Smooth muscle cell of the brain vasculature (primary cell): ENCODE measurements at places on chromosomes 16 and 17.
A peak's percentile ranks its signal among the peaks of the same experiment; 100 is the strongest.

DNA sequence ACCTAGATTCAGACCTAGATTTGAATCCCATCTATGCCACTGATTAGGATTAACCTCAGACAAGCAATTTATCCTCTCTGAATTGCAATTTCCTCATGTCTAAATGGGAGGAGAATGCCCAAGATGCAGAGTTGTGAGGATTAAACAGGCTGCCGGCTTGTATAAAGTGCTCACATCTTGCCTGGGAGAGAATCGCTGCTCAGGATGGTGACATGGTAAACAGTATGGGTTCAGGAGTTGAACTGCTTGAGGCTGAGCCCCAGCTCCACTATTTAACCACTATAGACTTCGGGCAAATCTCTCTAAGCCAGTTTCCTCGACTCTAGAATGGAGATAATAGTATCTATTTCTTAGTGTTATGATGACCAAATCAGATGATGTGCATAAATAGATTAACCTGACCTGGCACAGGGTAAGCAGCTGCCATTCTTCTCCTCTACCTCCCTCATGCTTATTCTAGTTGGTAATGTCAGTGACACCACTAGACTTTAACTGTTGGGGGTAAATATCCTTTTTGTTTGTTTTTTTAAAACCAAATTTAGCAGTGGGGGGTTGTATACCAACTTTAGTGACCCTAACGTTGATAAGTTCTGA, 732 bp upstream of the RPL27 start:
- no peak for DNase-seq

DNA sequence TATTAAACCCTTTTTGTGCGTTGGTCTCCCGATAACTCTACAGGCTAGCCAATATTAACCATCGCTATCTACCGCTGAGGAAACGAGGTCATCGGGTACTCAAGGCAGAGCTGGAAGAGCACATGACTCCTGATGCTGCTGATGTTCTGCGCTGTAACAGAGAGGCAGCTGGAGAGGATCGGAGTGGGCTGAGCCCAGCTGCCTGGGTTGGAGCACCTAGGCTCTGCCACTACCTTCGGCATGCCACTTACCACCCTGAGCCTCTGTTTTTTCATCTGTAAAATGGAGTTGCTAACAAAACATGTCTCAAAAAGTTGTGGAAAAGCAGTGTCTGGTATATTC, 432 bp upstream of the SLC46A1 start:
- no peak for DNase-seq

GRCh38 chr16:29686740-29687332, 7.9 kb downstream of the QPRT start:
- DNase-seq: no peak

DNA sequence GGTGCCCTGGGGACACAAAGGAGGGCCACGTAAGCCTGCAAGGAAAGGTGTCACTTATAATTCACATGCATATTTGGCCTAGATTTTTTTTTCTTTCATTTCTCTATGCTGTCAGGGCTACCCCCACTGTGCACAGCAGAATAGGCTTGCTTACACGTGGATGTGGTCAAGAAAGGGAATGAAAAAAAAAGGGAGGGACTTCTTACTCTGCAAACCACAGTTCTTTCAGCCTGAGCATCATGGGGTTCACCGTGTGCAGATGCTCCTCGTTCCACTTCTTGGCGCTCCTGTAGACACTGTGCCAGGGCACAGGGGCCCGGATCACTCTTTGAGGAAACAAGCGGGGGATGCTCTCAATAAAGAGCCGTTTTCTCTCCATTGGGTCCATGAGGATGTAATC, 16.6 kb downstream of the DNAH3 start:
- DNase-seq: no peak

DNA sequence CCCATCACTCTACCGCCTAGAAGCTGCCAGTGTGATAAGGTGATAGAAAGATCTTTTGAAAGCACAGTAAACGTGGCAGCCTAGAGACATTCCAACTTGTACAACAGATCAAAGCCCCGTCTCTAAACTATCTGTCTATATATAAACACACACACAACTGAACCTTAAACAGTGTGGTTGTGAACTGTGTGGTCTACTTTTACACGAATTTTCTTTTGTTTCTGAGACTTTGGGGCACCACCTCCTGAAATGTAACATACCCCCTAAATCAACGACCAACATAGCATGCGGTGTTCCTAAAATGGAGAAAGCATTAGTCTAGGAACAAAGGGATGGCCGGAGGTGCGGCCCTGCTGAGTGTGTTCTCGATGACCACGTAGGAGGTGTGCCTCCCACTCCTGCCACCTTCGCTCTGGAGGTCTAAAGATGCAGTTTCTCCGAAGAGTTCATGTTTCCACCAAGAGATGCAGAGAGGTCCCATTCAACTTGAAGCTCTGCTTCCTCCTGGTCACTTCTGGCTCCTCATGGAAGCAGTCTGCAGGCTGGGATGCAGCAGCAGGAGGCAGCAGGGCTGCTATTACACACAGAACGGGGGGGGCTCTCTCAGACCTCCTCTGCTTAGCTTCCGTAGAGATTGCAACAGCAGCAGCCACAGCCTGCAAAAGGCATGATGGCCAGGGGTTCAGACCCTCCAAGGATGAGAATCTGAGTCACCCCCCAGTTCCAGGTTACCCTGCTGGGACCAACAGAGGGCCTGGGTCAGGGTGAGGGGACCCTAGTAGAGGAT, 22.6 kb upstream of the USP10 start:
- DNase-seq: peak; percentile 29

- peak; percentile 94 for DNase-seq
These were observed at the start of gene TMEM97 for GRCh38 chr17:28318759-28319597. TMEM97 (plus strand) TSS chr17:28319200; CDS start chr17:28319240, 40 bp downstream.

DNA sequence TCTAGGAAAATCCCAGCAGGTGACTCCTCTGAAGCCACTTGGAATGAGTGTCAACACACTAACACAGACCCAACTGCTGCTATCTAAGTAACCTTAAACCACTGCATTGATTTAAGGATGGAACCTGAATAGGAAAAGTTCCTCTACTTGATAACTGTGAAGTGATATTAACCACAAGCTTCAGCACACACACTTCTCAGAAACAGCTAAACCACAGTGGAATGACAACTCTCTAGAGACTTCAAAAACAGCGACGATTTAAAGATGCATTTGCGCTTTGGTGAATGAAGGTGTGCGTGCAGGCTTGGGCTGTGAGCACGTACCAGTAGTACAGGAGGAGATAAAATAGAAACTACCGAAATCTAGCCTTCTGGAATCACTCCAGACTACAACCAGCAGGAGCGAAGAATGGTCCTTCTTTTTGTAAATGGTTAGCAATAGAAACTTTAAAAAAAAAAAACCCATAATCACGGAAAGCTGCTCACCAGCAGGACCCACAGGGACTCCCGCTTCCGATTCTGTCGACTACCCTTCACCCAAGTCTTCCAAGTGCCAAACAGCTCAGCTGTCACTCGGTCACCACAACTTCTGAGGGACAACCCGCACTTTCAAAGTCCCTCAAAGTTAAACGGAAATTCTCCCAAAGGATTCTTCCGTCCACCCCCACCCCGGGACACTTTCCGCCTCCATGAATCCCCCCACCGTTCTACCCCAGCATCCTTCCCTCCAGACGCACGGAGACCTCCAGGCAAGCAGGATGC, 137.7 kb upstream of the CORO6 start:
- DNase-seq: no peak

DNA sequence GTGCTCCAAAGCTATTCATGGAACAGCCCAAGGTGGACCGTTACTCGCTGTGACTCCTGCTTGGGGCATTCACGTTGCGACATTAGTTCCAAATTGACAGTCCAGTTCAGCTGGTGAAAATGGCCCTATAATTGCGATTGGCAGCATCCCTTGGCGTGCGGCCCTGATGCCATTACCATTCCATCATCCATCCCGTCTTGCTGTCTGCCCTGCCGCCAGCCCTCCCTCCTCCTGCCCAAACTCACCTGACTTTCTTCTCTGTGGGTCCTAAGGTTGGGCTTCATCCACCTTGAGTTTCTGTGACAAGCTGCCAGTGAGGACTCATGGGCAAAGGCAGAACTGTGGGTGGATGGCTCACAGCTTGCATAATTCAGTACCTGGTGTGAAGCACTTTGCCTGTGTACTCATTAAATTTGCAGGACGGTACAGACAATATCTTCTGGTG, 104.6 kb downstream of the RPTOR start:
- DNase-seq: no peak

GRCh38 chr16:49455181-49455990, 81.8 kb downstream of the C16orf78 start:
- DNase-seq: no peak

GRCh38 chr17:74008196-74008595, 195.3 kb upstream of the RPL38 start:
- DNase-seq: no peak

- DNase-seq: no peak
These were observed 20.7 kb upstream of the PLCG2 start for GRCh38 chr16:81758376-81758775.

DNA sequence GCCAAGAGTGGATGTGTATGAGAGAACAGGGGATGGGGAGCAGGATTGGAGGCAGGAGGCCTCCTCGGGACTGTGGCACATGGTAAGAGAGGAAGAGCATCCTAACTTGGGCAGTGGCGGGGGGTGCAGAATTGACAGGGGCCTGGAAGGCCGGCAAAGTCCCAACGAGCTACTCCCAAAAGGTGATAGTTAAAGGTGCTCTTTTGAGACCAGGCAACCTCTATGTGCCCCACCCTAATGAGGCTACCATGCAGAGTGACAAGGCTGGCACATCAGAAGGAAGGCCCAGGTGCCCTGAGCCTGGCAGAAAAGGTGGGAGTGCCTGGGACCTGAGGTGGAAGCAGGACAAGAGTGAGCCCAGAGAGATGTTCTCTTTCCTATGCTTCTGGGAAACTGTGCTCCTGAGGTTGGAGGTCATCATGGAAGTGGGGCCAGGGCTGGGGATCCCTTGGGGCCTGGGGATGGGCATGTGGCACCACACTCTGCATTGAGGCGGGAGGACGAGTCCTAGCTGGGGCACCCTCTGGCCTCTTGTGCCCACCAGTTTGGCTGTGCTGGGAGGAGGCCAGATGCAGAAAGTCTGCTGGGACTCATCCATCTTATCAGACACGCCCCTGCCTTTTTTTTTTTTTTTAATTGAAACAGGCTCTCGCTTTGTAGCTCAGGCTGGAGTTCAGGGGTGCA, 5.9 kb downstream of the RAB11FIP4 start:
- DNase-seq: no peak

- DNase-seq: no peak
These were observed 17.5 kb upstream of the SPNS2 start for GRCh38 chr17:4480929-4481898.

GRCh38 chr17:31294231-31294630, 2.8 kb downstream of the OMG start:
- no peak for DNase-seq

DNA sequence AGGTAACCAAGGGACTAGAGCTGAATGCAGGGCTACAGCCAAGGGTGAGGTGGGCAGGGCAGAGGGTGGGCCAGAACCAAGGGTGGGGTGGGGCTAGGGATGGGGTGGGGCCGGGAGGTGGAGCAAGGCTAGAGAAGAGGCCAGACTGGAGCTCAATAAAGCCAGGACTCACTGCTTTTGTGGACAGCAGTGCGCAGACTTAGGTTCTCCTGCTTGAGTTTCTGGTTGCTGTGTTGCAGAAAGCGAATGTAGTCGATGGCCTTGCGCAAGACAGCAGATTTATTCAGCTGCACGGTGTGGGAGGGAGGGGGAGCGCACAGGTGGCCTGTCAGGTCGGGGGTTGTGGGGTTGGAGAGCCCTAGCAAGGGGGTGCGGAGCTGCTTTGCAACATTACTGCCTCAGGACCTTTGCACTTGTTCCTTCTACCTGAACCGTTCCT, 18.7 kb downstream of the SREBF1 start:
- DNase-seq: no peak

GRCh38 chr16:74575807-74576643, 30.9 kb downstream of the GLG1 start:
- DNase-seq: no peak

DNA sequence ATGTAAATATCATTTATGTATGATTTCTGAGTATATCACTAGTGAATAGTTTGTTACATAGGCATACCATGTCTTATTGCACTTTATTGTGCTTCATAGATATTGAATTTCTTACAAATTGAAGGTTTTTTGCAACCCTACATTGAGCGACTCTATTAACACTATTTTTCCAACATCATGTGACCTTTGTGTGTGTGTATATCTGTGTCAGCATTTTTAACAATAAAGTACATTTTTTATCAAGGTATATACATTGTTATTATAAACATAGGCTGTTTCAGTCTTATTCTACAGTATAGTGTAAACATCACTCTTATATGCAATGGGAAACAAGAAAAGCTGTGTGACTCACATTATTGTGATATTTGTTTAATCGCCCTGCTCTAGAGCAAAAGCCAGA, 1944.9 kb downstream of the TP53TG3F start:
- DNase-seq: no peak

DNA sequence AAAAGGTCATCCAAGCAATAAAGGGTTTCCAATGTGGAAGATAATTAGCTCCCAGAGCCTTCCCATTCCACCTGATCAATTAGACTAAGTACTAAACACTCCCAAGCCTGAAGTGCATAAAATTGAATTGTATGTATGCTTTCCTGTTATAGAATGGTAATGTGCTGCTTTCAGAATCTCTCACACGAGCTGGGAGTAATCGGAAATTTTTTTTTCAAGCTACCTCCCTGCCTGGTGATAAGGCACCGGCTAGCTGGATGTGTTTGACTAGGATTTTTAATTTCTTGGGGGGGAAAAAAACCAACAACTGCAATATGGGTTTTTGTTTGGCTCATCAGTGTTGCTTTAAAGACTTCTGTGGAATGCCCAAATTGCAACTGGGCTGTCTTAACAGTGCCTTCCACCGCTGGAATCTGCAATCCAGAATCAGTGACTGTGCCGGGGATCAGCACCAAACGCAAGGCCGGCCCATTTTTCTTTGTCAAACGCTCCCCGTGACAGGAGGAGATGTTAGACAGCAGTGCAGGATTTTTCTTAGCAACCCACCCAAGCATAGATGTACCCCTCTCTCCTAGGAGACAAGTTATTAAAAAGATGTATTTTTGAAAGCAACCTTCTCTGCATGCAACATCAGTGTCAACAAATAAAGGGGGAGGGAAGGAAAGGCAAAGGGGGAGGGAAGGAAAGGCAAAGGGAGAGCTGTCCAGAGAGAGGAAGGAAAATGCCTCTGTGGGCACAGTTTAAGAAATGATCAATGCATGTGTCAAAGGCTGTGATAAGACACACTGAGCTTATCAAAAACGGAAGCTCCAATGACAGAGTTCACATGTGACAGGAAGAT, 387.2 kb downstream of the NPIPA8 start:
- DNase-seq: no peak

DNA sequence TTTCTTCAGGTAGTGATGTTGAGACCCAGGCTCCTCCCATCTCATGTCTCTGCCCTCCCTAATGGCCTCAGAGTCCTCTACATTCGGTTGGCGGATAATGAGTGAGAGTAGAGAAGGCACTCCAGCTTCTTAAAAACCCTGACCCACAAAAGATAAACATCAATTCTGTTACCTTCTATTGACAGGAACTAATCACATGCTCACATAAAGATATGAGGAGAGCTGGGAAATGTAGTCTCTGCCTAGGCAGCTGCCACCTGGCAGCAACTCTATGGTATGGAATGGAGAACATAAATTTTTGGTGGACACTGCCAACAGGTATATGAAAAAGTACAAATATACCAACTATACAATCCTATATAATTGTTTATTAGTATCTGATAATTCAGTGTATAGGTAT, 110.7 kb upstream of the HLF start:
- DNase-seq: no peak

GRCh38 chr17:78374189-78374588, 4.3 kb upstream of the PGS1 start:
- DNase-seq: no peak
